ENCODE measurements at places on chromosomes 5 and 9.
A peak's percentile ranks its signal among the peaks of the same experiment; 100 is the strongest.

DNA sequence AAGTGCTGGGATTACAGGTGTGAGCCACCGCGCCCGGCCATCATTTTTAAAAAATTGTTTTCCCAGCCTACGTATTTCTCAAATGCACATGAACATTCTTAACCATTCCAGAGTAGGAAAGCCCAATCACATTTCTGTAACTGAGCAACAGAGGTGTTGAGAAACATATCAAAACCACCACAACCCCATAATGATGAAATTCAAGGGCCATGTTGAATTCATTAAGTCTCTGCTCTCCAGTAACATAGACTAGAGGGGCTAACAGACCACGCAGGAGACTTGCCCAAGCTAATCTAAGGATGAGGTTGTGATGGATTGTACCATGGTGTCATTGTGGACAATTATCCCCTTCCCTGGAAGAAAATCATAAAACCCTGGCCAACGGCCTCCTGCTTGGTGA is 52.9 kb downstream of the MYO10 start:
- no peak for DNase-seq

GRCh38 chr5:139212486-139212885 is 14.3 kb upstream of the SIL1 start:
- DNase-seq: no peak

- DNase-seq: no peak
Observed at GRCh38 chr9:133115604-133116345, 5.3 kb downstream of the RALGDS start.

DNA sequence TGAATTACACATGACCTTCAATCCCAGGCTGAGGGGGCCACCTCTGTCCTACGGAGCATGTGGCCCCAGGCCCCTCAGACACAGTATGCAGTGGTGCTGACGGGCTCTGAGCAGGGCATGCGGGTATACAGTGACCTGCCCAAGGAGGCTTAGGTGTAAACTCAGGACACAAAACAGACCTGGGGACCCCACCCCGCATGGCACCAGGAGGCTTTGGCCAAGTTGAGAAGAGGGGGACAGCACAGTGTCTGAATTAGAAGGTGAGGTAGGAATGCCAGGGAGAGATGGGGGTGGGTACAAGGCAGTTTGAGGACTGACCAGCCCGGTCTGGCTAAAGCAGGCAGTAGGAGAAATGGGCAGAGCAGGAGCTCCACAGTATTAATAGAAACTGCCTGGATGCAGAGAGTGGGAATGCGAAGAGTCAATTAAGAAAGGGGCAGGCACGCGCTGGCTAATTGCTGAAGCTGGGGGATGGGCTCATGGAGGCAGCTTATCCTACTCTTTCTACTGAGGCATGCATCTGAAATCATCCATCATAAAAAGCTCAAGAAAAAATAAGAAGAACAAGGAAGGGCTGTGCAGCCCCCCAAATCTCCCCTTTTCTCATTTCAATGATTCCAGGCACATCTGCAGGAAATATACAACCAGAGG is 109.0 kb downstream of the GABBR2 start:
- no peak for DNase-seq

GRCh38 chr9:27162045-27162444 is 53.0 kb downstream of the TEK start:
- DNase-seq: no peak

DNA sequence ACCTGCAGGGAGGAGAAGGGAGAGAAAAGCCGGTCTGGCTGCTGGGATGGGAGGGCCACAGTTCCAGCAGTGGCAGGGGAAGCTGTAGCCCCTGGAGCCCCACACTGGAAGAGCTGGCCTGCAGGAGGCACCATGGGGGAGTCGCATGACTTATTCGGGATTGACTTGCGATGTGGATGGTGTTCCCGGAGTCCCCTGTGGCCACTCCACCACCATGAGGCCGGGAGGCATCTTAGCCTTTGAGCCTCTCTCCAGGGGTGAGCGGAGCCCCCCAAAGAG is 92.0 kb downstream of the KCNT1 start:
- DNase-seq: no peak

DNA sequence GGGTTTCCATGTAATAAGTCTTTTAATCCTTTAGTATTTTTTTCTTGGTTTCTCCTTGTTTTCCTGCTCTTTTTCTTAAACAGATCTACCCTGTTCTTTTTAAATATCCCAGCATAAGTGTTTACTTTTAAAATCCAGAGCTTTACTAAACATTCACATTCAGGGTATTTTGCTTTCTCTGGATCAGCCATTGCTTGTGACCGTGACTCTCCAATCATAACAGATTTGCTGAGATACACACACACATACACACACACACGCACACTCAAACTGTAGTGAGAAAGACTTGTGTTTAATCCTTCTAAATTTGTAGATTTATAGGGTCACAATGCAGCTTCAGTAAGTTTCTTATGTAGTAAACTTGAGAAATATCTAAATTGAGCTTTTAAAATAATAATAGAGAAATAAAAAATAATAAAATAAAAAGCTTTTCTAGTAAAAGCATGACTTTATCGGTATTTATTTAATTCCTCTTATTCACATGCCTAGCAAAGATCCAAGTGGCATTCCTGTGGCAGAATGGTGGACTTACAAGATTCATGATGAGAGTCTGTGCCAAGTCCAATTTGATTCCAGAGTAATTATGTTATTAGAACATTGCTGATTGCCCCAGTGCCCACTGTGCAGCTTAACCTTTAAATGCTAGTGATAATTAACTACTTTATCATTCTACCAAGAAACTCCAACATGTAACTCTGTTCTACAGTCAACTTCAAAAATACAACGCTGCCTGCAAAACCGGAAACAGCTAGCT is 129.0 kb downstream of the TLE4 start:
- no peak for DNase-seq

DNA sequence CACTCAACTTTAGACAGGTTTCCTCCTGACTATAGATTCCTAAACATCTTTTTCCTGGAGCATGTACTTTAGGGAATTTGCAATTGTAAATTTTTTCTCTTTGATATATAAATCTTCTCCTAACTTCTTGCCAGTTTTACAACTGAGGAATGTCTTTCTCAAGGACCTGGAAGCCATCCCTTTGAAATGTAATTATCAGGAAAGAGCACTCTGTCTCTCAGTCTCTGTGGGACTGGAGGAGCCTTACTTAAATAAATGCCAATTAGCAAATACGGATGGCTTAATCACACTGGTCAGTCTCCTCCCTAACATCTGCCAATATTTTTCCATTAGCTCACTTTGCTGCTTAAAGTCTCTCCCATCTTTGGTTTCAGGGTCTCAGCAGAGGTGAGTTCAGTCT is 344.3 kb upstream of the ARRDC3 start:
- no peak for DNase-seq

- DNase-seq: no peak
Observed at GRCh38 chr5:56637321-56637920, 177.9 kb upstream of the MAP3K1 start.

GRCh38 chr5:1161108-1161832 is 40.1 kb upstream of the SLC6A19 start:
- peak; percentile 83 for DNase-seq

- no peak for DNase-seq
Observed at GRCh38 chr5:39892708-39893107, 467.9 kb upstream of the DAB2 start.

DNA sequence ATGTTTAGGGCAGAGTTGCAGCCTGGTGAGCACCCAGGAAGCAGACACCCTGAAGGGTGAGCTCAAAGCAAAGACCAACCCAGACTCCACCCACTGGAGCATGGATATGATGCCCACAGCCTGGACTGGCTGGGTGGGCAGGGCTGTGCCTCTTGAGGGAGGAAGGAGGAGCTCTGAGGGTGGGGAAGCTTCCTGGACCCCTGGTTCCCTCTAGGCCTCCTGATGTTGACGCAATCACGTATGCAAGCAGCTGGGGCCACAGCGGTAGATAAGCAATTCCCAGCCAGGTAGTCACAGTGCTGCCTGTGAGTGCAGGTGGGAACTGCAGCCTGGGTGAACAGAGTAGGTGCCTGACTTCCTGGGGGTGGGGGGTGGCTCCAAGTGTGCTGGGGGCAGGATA is 271.5 kb downstream of the CDK5RAP2 start:
- DNase-seq: no peak

DNA sequence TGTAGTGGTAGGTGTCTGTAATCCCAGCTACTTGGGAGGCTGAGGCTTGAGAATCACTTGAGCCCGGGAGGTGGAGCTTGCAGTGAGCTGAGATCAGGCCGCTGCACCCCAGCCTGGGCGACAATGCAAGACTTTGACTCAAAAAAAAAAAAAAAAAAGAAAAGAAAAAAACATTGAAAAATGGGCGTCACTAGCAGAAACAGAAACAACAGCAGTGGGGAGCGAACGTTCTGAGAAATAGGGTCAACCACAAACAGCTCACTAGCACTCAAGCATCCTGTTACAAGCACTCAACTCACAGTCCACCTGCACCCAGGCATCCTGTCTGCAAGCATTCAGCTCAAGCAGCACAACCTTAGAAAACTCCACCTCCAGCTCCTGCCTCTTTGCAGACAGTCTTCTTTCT is 17.2 kb downstream of the TRIM14 start:
- DNase-seq: no peak

DNA sequence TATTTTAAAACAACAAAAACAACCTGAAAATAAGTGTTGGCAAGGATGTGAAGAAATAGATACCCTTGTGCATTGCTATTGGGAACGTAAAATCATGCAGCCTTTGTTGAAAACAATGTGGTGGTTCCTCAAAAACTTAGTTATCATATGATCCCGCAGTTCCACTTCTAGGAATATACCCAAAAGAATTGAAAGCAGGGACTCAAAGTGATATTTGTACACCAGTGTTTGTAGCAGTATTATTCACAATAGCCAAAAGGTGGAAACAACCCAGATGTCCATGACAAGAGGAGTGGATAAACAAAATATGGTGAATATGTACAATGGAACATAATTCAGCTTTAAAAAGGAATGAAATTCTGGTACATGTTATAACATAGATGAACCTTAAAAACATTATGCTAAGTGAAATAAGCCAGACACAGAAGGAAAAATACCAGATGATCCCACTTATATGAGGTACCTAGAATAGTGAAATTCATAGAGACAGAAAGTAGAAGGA is 29.0 kb downstream of the IRF1 start:
- no peak for DNase-seq

- no peak for DNase-seq
Observed at GRCh38 chr9:107994648-107995047, 505.1 kb upstream of the KLF4 start.

- no peak for DNase-seq
Observed at GRCh38 chr5:68479524-68479923, 264.0 kb downstream of the PIK3R1 start.

GRCh38 chr9:133959171-133959570 is 33.0 kb downstream of the VAV2 start:
- DNase-seq: no peak

- DNase-seq: peak; percentile 83
Observed at GRCh38 chr5:54013556-54014194, 296.7 kb downstream of the ARL15 start.

DNA sequence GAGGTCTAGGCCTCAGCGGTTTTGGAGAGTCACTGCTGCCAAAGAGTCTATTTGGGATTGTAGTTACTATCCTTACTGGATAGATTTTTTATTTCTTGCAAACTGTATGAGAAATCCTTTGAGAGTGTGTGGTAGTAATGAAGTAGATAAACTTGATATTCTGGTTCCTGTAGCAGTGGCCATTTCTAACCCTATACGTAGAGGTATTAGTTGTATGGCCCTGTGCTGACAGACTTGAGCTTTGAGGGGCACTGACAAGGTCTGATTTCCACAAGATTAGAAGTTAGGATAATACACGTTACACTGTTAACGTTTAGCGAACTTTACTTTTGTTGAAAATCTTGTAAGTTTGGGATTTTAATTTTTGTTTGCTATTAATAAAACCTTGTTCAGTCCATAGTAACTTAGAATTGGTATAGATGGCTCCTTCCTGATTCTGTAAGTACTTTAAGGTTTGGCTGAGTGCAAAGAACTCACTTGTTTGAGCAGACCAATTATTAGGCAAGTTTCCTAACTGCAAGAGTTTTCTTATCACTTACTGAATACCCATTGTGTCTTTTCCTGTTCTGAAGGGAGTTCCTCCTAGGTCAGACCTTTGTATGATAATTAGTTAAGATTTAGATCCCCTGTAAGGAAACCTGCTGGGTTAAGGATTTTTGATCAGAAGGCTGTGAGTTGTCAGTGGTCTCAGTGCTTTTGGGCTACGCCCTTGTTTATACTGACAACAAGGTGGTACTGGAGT is 31.4 kb downstream of the GCNT1 start:
- DNase-seq: no peak

GRCh38 chr9:89461265-89461664 is 36.6 kb downstream of the SEMA4D start:
- peak; percentile 51 for DNase-seq

DNA sequence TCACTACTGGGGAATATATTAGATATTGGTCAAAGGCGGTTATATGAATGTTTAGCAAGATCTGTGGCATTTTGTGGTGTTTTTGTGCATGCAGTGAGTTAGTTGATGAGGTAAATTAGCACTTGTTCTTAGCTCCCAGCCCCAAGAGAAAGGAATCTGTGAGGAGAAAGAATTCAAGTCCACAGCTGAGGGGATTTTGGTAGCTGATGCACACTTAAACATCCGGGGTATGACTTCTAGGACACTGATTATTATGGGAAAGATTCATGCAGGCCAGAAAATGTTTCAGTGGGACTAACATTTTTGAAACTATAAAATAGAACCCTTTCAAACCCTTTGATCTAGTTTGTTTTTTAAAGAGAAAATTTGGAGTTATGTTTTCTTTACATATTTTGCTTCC is 118.2 kb upstream of the RPS23 start:
- DNase-seq: no peak

GRCh38 chr5:127723571-127723970 is 20.4 kb downstream of the CCDC192 start:
- peak; percentile 44 for DNase-seq

- no peak for DNase-seq
Observed at GRCh38 chr9:101054657-101055056, 26.1 kb downstream of the PLPPR1 start.

GRCh38 chr9:13941714-13942113 is 372.2 kb downstream of the NFIB start:
- DNase-seq: no peak

GRCh38 chr5:179243333-179243732 is 101.9 kb downstream of the ADAMTS2 start:
- no peak for DNase-seq

DNA sequence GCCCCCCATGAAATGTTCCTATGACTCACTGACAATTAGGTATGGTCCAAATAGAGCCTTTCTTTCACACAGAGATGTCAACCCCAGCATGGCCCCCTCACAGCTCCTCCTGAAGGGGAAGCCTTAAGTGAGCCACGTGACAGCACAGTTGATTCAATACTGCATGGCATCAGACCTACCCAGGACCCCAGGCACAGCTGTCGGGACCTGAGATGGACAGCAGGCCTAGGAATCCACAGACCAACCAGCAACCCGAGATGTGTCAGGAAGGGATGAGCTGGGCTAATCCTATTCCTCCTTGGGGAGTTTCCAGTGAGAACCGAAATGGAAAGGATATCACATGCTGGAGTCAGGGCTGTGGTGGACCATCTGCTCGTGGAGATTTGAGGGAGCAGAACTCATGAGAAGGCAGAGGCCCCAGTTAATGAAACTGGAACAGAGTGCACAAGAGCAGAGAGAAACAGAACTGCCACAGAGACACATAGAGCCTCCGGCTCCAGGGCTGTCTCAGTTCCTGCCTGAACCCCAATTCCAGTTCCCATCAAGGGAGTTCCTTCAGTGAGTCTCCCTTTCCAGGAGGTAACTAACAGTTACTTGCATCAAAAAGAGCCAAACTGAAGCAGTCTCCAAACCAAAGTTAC is 42.1 kb upstream of the SMIM23 start:
- no peak for DNase-seq
